ENCODE measurements at places on chromosomes 4 and X. TPM values are rescaled to one million over a fixed set of nuclear protein-coding genes. Genes with fewer than 3 reads are reported as not detected.

GRCh38 chr4:85722807-85723206, 247.9 kb downstream of the ARHGAP24 start:
- no peak for DNase-seq

- no peak for DNase-seq
Measured at GRCh38 chrX:154419189-154419588, 7.8 kb downstream of the TAFAZZIN start.

- no peak for DNase-seq
Measured at GRCh38 chrX:40061005-40061404, 36.8 kb downstream of the BCOR start.

DNA sequence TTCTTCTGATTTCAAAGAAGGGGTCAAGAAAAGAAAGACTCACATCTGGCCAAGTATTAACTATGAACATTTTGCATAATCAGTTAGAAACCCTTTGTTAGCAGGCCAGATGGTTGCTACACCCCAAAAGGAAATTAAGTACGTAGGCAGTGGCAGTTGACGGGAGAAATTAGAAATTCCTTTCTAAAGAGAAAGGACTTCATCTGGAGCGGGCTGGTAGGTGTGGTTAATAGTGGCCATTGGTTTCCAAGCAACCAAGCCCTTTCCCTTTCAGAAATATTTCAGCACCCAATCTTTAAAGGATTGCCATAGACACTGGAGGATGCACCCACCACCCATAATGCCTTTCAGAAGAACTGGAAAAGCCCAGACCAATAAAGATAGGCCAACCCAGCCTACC, 235.7 kb upstream of the LDB2 start:
- DNase-seq: no peak

DNA sequence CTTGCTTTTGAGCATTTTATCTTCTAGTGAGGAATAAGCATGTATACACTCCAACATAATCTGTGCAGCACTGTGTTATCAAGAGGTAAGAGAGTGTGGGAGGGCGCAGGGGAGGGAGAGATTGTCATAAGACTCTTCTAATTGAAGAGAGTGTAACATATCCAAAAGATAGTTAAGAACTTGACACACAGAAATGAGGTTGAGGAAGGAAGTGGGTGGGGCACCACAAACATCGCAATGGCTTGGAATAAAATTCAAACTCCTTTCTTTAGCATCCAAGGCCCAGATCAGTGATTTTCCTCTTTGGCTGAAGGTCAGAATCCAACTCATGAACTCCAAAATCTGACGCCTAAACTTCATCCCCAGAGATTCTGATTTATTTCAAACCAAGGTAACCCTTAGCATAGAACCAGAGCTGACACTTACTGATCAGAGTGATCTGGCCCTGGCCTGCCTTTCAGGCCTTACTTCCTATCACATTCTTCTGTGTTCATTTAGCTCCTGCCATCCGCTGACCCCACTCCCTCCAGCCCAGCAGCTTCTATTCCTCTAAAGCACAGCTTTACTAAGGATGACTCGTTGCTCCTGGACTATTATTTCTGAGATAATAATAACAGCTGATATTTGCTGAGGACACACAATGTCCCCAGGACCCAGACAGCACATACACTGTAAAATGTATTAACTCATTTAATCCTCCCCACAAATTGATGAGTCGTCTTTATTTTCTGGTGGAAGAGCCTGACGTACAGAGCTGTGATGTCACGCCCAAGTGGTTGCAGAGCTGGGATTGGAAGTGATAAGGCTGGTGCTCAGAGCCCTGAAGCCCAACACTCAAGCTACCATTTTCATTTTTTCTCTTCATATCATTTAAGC, 10.6 kb upstream of the CTSO start:
- no peak for DNase-seq

DNA sequence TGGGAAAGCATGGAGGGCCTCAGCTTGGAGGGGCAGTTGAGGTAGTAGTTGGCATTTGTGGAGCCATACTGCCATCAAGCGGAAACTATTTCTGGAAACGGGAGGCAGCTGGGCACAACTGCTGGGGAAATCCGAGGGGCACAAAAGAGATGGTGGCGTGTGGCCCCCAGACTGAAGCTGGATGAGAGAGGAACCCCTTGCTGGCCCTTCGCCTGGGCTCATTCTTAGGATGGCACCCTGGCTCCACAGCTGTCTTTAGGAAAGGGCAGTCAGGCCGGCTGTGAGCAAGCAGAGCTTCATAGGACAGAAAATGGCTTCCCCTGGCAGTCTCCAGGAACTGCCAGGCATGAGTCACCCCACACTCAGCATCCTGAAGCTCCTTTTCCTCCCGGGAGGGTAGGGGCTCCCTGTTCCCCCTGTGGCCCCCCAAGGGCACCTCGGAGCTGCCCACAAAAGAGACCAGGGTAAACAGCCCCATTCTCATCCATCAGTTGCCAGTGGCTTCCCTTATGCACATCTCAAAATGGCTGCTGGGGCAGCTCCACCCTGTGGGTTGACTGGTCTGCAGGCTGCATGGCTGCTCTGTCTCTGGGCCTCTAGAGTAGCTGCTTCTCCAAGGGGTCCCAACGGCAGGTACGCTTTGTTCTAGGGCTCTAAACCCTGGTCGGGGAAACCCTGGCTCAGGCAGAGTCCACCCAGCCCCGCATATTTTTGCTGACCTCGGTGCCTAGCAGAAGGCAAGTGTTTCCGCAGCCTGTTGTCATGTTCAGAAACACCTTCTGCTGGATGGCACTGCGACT, 64.7 kb downstream of the NBDY start:
- no peak for DNase-seq

DNA sequence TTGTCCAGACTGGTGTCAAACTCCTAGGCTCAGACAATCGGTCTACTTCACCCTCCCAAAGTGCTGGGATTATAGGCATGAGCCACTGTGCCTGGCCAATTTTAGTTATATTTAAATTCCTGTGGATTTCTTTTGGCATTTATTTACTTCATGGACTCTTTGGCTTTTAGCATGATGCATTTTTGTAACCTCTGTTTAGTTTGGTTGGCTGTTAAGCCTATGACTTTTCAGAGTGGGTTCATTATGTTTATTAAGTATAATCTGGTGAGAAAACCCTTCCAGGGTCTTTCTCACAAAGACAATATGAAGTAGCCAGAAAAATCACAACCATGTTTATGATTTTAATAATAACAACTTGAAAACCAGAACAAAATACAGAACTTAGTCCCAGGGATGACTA, 49.4 kb downstream of the USP38 start:
- no peak for DNase-seq

- DNase-seq: no peak
Measured at GRCh38 chr4:48974979-48975640, 11.0 kb upstream of the CWH43 start.

FAM53A gene
- 9.5 TPM for total RNA-seq

Data from osteocyte (in vitro differentiated cells).